ENCODE measurements at places on chromosomes 4 and X. TPM values are rescaled to one million over a fixed set of nuclear protein-coding genes. Genes with fewer than 3 reads are reported as not detected.

The NDNF gene
- total RNA-seq = 0.08 TPM

The DGKK gene
- not detected for total RNA-seq

The SPANXB1 gene
- total RNA-seq = not detected

The LDB2 gene
- total RNA-seq = not detected

The RNF212 gene
- 2.0 TPM for total RNA-seq

The F8 gene
- 4.2 TPM for total RNA-seq

The HSD17B13 gene
- total RNA-seq = 0.16 TPM

The XKRX gene
- not detected for total RNA-seq

The P2RY10 gene
- 48.8 TPM for total RNA-seq

The SYNPO2 gene
- total RNA-seq = 0.74 TPM

The APLN gene
- 2.7 TPM for total RNA-seq

The STK32B gene
- total RNA-seq = not detected

The GASK1B gene
- not detected for total RNA-seq

The WWC2 gene
- 0.21 TPM for total RNA-seq

The EDA gene
- 0.53 TPM for total RNA-seq

The PPP4R3C gene
- not detected for total RNA-seq

The NAP1L3 gene
- total RNA-seq = 0.66 TPM

The SEPTIN6 gene
- 303 TPM for total RNA-seq

The SMARCA1 gene
- not detected for total RNA-seq

The TAF7L gene
- total RNA-seq = not detected

The GPAT3 gene
- 2.8 TPM for total RNA-seq

The S100G gene
- total RNA-seq = not detected

The SCML2 gene
- total RNA-seq = 2.2 TPM

The ADGRG2 gene
- total RNA-seq = not detected

The CFAP99 gene
- not detected for total RNA-seq

The SPARCL1 gene
- total RNA-seq = not detected

The TGIF2LX gene
- not detected for total RNA-seq

The CNKSR2 gene
- 11.1 TPM for total RNA-seq

The BRS3 gene
- not detected for total RNA-seq

The SPANXA1 gene
- total RNA-seq = not detected
